ENCODE measurements at places on chromosomes 11 and 22.

GRCh38 chr22:27216444-27216843 is 559.1 kb downstream of the MIAT start:
- no peak for DNase-seq

- no peak for DNase-seq
Observed at GRCh38 chr11:92286709-92287108, 62.1 kb downstream of the FAT3 start.

- no peak for DNase-seq
Observed at GRCh38 chr11:113874581-113875233, 665 bp downstream of the USP28 start.

DNA sequence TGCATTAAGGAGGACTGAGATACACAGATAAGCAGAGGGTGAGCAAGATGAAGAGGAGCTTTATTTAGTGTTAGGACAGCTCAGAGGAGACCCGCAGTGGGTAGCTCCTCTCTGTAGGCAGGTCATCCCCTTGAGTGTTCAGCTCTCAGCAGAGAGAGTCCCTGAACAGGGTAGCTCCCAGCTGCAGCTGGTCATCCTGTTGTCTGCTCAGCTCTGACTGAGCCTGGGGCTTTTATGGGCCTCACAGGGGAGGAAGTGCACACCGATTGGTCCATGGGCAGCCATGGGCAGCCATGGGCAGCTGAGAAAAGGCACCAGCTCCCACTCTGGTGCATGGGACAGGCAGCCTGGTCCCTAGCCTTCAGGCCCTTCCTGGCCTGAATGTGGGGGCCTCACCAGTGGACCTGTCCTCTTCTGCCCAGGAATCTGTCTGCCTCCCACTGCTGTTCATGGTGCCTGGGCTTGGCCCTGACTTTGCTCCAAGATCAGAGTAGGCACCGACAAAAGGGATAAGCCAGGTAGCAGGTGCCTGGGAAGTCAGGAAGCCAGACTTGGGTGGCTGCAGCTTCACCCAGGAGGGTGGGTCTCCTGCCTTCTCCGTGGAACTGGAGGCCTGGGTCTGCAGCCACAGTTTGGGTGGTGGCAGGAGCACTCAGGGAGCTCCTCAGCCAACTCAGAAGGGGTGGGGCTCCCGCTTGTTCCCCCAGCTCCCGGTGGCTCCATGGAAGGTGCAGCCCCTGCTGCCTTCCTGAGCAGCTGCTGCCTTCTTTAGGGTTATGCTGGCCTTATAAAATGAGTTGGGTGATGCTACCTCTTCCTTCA is 54.7 kb downstream of the MYEOV start:
- no peak for DNase-seq

GRCh38 chr11:126607776-126608541 is 252.5 kb downstream of the ST3GAL4 start:
- no peak for DNase-seq

DNA sequence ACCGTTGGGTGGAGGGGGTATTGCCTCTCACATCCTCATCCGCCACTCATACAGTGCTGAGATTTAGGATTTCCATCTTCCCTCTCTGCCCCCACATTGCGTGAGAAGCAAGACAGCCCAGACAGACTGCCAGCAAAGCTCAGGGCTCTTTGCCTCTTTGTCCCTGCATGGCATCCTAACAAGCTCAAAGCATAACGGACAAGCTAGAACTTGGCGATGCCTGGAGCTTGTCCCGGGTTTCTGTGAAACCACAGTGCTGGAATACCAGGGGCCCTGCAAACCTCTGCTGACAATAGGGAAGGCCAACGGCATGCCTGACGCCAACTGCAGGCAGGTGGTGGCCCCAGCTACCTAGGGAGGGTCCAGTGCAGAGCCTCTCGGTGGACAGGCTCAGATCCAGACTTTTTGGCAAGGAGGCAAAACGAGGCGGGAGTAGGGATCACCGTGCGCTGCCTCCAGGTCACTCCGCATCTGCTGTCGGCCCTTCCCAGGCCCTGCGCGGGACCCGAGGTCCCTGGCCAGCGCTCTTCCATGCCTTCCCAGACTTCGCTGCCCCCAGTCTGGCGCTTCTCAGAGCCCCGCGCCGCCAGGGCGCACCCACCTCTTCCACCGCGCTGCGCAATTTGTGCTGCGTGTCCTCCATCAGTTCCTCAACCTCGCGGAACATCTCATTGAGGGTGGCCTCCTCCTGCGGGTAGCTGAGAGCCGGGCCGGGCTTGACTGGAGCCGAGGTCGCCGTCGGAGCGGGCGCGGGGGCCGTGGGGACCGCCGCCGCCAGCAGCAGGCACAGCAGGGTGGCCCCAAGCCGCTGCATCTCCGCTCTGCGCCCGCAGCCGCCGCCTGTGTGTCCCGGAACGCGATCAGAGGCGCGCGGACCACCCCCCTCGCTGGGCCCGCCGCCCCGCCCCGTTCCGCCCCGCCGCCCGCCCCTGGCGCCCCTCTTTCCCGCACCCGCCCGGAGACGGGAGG is at the start of gene DKK3:
DKK3 (minus strand) TSS at position 858 of the 969 bp plus-strand sequence; CDS start at position 814, 44 bp downstream.
- no peak for DNase-seq

GRCh38 chr11:134657631-134658030 is 245.6 kb upstream of the B3GAT1 start:
- no peak for DNase-seq

DNA sequence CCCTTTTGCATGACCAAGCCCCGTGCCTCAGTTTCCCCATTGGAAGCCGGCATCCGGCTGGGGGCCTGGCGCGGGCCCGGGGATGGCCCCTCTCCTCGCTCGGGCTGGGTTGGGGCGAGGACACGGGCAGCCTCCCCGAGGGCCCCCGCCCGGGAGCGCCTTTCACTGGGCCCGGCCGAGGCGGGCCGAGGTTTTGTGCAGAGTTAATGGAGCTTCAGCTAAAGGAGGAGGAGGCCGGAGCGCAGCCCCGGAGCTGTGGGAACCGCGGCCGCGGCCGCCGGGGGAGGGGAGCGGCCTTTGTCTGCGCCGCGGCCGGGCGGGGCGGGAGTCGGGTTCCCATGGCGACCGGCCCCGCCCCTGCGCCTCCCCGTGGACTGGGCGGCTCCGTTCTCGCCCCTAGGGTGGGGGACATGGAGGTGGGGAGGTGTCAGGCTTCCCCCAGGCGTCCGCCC is 1.4 kb upstream of the MAPK11 start:
- peak; percentile 76 for DNase-seq

- peak; percentile 43 for DNase-seq
Observed at GRCh38 chr22:32796865-32797573, 4.5 kb upstream of the TIMP3 start.

- no peak for DNase-seq
Observed at GRCh38 chr22:46239261-46240048, 10.6 kb downstream of the CDPF1 start.

- no peak for DNase-seq
Observed at GRCh38 chr11:723120-723883, 17.3 kb downstream of the EPS8L2 start.

DNA sequence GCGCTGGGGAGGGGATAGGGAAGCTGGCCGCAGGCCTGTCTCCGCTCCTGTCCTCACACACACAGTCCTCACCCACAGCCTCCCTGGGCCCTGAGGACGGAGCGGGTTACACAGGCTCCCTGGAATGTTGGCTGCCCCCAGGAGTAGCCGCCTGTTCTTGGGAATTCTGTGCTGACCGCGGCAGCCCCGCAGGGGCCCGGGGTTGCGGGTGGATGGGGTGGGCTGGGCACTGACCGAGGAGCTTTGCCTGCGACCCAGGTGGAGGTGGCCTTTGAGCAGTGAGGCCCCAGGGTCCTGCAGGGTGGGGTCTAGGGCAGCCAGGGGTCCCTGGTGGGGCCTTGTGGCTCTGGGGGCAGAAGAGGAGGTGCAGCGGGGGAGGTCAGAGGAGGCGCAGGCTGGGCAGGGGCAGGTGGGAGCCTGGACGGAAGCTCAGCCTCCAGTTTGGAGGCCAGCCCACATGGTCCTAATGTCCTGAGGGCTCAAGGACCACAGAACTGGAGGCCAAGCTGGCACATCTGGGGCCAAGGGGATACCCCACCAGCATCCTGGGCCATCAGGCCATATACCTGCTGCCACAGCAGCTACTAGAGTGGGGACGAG is 6.6 kb upstream of the MRGPRG start:
- DNase-seq: peak; percentile 7

GRCh38 chr11:128039140-128040021 is 548.0 kb downstream of the ETS1 start:
- no peak for DNase-seq

- DNase-seq: no peak
Observed at GRCh38 chr22:43820651-43821305, 8.7 kb upstream of the EFCAB6 start.

DNA sequence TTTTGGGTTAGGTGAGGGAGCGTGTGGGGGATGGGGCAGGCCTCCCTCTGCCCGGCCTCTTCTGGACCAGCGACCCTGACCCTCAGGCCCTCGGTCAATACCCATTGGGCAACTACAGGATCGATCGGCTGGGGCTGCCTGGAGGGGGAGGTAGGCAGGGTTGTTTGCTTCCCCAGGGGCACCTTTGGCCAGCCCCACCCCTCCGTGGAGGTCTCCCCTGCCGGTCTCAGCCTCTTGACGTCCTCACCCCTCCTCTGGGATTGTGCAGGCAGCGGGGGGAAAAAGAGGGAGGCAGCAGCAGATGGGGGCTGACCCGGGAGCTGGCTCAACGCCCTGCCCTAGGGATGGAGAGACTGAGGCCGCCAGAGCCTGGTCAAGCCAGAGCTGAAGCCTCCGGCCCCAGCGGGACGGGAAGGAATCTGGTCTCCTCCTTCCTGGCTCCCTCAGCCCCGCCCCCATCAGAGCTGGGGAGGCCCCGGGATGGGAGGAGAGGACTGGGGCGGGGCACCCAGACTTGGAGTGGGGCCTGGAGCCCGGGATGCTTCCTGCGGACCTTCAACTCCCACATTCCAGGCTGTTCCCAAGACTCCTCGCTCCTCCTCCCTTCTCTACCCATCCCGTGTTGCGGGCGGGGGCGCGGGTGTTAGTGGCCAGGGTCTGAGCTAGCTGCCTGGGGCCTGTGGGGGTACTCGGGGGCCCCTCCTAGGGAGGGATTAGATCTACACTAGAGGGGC is 14.4 kb upstream of the CDC42EP1 start:
- no peak for DNase-seq

DNA sequence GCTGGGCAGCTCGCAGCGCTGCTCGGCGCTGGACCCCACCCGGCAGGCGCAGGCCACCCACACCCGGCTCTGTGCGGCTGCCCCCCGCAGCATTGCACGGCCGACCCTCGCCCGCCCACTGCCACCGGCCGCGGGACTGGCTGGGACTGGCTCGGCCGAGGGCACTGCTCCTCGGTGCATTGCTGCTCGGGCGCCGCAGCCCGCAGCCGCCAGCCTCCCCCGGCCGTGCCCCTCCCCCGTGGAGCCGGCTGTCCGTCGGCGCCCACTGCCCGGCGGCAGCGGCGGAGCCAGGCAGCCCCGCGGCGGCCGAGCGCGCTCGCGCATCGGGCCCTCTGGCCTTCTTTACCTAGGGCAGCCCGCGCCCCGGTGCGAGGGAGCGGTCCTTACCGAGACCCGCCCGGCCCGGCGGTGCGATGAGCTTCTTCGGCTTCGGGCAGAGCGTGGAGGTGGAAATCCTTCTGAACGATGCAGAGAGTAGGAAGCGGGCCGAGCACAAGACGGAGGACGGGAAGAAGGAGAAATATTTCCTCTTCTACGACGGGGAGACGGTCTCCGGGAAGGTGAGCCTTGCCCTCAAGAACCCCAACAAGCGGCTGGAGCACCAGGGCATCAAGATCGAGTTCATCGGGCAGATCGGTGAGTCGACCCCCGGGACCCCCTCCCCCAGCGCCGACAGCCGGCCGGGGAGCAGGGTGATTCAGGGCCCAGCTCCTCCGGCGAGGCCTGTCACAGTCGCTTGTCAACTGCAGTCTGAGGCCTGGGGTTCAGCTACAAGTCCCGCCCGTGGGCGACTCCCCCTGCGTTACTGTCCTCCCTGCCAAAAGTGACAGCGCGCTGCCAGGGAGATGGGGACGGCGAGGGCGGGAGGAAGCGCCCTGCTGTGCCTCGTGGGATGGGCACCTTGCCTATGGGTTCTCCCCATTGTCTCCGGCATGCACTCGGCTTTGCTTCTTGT is 516 bp downstream of the VPS26B start:
- DNase-seq: no peak

GRCh38 chr22:29397791-29398190 is 9.4 kb upstream of the AP1B1 start:
- no peak for DNase-seq

DNA sequence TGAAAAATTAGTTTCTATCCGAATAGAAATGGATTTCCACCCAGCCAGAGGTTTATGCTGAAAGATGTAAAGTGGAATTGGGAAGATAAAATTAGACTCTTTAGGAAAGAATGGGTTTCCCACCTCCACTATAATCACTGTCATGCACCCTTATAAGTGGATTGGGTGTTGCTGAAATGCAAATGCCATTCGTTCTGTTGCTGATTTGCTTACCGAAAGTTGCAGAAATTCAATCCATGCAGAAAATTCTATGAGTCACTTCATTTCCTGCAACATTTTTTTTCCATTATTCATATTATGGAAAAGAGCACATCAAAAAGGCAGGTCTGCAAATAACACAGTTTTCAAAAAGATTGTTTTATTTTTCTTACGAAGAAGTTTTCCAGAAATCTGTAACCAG is 65.6 kb downstream of the LDLRAD3 start:
- no peak for DNase-seq

DNA sequence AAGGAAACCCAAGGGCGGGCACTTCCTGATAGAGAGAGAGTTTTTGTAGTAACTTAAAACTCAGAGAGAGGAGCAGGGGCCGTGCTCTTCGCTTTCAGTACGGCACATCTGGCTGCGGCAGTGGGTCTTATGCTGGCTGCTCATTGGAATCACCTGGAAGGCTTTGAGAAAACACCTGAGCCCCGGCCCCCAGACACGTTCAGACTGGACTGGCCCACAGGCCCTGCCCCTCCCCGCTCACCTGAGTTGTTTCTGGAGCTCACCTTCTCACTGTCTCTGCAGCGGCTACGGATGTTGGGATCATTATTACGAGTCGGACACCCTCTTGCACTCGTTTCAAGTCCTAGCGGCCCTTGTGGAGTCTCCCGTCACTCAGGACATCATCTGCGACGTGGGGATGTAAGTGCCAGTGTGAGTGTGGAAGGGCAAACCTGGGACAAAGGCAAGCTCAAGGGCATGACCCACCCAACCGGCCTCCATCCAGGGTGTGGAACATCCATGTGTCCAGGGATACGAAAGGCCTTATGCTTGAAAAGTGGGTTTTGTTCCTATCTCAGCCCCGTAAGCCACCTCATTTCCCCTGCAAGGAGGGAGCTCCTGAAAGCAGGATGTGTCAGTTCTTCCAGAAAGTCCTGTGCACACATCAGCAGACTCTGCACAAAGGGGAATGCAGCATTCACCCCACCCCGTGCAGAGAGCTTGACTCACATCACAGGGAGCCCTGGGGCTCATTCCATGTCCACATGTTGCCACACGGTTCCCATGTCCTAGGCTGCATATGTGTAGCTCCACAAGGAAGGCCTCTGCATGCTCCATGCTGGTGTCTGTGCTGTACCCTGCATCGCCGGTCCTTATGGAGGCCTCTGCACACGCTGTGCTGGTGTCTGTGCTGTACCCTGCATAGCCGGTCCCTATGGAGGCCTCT is 5.4 kb downstream of the NADSYN1 start:
- DNase-seq: no peak
